ENCODE measurements at places on chromosomes 3 and 15.

DNA sequence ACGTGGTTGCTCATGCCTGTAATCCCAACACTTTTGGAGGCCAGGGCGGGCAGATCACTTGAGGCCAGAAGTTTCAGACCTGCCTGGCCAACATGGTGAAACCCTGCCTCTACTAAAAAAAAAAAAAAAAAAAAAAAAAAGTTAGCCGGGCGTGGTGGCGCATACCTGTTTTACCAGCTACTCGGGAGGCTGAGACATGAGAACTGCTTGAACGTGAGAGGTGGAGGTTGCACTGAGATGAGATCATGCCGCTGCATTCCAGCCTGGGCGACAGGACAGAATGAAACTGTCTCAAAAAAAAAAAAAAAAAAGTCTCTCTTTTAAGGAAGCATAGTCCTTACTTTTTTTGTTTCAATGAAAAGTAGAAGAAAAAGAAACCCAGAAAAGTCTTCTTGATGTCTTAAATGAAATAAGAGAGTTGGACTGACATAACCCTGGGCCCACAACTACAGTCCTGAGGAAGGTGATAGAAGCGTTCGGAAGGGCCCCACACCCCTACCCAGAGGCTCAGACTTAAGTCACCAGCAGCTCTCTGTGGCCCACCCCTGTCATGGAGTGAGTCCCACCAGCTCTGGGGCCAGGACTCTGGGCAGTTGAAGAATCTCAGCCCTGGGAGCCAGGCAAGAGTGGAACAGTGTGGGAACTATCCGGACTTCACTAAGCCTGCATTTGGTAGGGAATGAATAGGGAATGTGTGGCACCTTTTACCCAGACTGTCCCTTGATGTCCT is 2.6 kb downstream of the NME9 start:
- DNase-seq = no peak

GRCh38 chr15:29129926-29130325 is 139.7 kb downstream of the NSMCE3 start:
- DNase-seq = no peak

- no peak for DNase-seq
Measured at GRCh38 chr15:78360367-78360801, 20.2 kb downstream of the CRABP1 start.

DNA sequence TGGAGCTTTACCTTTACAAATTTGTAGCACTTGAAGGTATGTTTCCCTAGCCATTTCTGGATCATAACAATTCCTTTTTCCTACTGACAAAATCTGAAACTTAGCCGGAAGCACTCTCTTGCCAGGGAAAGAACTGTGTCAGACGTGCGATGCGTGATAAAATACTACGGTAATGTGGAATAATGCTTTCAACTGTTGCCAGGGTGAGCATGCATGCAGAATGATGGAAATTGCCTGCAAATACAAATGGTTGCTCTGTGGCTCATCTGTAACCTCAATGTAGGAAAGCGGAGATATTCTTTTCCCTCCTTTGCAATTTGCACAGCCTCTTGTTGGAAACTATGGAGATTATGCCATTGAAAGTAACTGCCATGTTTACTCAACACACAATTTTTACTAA is 736.5 kb upstream of the CFAP20DC start:
- DNase-seq = no peak

DNA sequence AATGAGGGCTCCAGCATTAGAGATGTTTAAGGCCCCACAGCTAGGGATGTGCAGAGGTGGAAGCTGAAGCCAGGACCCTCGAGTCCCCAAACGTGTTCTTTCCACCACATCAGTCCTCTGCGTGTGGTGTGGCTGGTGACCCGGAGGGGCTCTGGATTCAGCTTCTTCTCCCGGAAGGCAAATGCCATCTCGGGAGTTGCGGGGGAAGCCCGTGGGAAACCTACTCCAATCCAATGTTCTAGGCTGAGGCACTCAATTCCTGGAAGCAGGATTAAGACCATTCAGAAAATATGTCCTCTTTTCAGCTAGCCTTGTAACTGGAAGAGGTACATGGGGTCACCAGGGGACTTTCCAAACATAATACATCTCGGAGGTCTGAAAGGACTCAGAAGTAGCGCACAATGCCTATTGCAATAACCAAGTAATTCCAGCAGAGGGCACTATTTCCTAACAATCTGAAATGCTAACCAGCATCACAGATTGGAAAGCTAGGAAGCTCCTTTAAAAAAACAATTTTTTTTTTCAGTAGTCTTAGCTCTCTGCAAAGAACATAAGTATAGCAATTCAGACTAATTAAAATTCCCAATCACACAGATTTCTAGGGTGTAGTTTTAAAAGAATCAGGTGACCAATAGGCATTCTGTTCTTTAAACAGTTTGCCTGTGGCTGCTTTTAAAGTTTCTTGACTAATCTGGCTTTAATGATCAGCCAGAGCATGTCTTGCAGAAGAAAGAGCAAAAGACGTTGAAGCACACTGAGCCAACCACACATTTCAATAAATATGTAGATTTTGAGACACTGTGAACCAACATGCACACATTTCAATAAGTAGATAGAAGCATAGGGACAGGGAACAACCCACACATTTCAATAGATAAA is 36.1 kb downstream of the BNC1 start:
- DNase-seq = no peak

DNA sequence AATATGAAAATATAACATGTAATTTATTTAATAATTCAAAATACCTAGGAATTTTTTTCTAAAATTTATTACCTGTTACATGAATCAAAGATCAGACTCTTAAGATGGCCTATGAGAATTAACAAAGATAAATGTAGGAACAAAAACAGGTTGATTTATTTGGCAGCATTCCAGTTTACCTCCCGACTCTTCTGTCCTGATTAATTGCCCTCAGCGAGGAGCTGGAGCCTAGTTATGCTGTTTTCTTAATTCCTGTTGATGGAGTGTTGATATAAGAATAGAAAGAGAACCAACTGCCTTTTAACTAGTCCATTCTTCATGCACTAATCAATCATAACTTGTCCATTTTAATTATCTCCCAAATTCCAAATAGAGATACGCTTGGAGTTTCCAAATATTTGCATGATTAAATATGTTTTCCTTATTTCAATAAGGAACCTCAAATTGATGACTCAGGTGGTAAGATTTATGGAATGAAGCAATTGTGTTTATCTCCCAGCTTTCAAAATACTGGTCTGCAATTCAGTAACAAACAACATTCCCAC is 10.6 kb upstream of the CPB1 start:
- DNase-seq = no peak

- DNase-seq = no peak
Measured at GRCh38 chr3:157465741-157466140, 29.1 kb downstream of the PTX3 start.

Data from activated T-helper 1 cell treated with anti-CD3 and anti-CD28 coated beads, Interleukin-2, amount 50 U/mL, for 16 hours (primary cell).